ENCODE measurements at places on chromosomes 5 and 9.

- DNase-seq = no peak
Measured at GRCh38 chr5:170565072-170565471, 61.3 kb downstream of the KCNIP1 start.

DNA sequence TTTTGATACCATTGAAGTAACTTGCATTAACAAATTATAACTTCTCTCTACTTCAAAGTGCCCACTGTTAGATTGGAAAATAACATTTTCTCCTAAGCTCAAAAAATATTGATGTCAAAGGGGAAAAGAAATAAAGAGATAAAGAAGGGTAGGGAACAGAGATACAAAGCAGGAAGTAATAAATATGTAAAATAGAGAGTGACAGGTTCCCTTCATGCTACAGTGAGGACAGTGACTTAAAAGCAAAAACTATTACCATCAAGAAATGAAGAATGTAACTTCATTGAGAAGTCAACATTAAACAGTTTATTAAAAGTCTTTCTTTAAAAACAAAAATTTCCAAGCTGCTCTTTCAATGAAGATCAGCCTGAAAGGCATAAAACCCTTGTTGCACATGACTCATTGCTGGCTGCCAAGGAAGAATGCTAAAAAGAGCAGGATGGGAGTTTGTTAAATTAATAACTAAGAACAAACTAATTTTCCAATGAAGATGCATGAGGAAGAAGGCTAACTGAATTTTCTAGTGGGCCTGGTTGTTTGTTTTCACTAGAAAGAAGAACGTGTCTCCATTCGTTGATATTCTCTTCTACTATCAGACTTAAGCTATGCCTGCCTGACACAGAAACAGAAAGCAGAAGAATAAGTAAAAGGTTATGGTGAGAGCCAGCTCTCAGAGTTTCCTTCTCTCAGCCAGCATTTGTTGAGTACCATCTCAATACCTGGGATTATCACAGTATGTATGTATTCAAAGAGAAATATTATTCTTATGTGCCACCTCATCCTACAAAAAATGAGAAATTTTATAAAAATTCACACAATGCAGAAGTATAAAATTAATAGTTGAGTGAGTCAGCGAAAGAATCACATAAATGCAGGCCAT is 197.8 kb upstream of the NREP start:
- DNase-seq = no peak

DNA sequence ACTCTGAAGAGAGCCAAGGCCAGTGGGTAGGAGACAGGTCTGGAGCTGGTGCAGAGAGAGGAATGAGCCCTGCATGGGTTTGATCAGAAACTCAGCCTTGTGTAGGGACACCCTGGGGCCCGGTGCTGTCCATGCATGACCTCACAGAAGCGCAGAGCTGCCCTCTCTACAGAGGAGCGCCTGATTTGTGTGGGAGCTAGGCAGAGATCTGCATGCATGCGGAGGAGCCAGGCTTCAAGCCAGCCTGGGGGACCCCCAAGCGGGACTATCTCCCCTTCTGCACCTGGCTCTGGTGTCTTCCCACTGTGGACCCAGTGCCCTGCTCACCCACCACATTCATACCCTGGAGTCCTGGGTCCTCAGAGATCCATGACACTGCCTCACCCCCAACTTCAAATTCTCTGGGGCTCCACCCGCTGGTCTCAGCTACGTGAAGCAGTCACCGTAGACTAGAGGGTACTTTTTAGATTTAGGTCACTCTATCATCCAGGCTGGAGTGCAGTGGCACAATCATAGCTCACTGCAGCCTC is 2.6 kb upstream of the LCN2 start:
- DNase-seq = no peak

GRCh38 chr5:88824892-88825583 is 57.9 kb downstream of the MEF2C start:
- no peak for DNase-seq

GRCh38 chr9:17669206-17669605 is 90.3 kb downstream of the SH3GL2 start:
- no peak for DNase-seq

DNA sequence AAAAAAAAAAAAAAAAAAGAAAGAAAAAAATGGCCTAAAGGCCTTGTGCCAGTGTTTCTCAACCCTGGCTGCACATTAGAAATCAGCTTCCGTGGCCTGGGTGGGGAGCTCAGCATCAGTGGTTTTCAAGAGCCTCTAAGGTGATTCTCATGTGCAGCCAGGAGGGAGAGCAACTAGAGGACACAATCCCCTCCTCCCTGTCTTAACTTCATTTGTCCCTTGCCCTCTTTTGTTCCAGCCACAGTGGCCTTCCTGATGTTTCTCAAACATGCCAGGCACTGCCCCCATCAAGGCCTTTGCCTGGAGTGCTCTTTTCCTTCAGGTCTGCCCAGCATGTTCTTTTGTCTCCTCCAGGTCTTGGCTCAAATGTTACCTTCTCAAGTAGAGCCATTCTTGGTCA is 42.4 kb downstream of the HOMER1 start:
- no peak for DNase-seq

- no peak for DNase-seq
Measured at GRCh38 chr5:10478436-10478835, 36.8 kb downstream of the ROPN1L start.

DNA sequence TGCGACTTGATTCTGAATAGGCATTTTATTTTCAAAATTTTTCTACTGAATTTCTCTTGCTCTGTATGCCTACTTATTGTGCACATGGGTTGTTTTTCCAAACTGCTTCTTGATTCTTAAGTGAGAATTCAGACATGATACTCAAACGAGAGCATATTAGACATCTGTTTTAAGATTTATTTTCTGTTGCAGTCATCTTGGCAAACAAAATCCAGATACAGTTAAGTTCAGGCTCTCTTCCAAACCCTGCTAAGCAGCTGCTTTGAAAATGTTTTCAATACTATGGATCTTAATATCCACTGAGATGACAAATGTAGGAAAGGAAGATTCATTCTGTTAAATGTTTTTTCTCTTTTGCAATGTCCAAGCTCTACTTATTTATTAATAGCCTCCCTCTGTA is 4.5 kb downstream of the TMEM215 start:
- DNase-seq = no peak

DNA sequence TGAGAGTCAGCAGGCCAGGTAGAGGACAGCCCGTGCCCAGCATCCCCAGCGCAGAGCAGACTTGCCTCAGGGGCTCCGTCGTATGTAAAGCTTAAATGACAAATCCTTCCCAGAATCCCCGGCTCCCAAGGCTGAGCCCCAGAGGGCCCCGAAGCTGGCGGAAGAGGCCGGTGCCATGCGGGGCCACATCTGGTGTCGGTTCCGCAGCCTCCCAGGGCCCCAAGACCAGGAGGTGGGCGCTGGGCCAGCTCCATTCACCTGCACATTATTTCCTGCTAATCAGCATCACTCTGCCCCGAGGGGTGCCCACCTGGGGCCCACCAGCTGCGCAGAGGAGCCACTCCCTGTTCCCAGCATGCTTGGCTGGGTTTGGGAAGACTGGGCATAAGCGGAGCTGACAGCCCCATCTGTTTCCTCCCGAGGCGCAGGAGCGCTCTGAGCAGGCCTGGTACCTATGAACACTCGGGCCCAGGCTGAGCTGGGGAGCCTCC is 124.0 kb upstream of the PPP1R26 start:
- DNase-seq = no peak

DNA sequence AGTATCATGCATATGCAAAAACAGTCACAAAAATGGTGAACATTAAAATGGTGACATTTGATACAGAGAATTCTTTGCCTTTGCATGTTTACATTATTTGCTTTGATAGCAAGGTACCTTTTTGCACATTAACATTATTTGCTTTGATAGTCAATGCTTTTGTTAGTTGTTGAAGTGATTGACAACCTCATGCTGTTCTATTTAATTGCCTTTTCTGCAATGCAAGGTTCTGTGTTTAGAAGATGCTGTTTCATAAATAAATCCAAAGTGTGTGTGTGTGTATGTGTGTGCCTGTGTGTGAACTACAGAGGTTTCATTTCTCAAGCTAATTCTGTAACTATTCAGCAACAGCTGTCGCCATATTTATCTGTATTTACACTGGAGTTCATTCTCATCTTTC is 668.7 kb downstream of the NR2F1-AS1 start:
- no peak for DNase-seq

- no peak for DNase-seq
Measured at GRCh38 chr5:140106101-140106500, 7.8 kb upstream of the PURA start.

- no peak for DNase-seq
Measured at GRCh38 chr9:76697554-76697953, 66.7 kb upstream of the PCA3 start.

DNA sequence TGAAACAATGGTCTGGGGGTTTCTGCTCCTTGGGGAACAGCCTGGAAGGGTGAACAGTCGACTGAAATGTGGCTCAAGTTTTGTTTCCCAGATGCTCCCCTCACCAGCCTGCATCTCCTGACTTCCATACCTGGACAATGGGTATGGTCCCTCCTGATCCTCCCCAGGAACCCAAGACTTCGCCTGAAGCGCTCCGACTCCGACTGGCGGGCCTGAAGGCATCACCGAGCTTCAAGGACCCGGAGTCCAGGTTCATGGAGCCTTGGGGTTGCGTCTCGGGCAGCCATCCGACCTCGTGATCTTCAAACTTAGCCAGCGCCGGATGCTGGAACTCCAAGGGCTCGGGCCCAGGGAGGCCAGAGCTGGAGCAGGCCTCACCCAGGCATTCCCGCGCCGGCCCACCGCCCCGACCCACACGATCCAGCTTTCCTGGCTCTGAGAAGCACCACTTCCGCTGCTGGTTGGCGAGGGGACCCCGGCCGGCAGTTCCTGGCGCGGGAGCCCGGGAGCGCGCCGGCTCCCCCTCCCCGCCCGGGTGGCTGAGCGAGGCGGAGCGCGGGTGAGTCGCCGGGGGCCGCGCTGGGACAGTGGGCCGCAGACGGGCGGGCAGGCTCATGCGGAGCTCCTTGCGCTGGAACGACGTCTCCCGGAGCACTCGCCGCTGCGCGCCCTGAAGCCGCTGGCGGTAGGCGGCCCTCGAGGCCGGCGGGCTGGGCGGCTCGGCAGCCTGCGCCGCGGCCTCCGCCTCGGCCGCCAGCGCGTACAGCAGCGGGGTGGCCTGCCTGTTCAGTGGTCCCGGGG is 5.2 kb downstream of the SHROOM1 start:
- no peak for DNase-seq

DNA sequence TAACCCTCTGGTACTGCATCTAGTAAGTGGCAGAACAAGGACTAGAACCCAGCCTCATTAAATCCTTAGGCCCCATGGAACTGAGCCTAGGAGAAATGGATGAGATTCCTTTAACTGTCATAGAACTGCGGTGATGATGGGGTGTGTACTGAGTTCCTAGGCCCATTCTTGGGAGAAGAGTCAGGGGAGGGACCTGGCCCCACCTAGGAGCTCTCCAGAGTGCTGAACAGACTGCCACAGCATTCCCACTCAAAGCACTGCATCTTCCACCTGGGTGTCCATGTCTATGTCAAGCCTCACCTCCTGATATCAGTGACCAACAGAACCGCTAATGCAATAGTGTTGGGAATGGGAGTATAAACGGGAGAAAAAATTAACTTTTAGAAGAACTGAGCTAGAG is 36.6 kb downstream of the TTLL11 start:
- no peak for DNase-seq

GRCh38 chr5:146165903-146166302 is 16.5 kb downstream of the LARS1 start:
- DNase-seq = no peak

DNA sequence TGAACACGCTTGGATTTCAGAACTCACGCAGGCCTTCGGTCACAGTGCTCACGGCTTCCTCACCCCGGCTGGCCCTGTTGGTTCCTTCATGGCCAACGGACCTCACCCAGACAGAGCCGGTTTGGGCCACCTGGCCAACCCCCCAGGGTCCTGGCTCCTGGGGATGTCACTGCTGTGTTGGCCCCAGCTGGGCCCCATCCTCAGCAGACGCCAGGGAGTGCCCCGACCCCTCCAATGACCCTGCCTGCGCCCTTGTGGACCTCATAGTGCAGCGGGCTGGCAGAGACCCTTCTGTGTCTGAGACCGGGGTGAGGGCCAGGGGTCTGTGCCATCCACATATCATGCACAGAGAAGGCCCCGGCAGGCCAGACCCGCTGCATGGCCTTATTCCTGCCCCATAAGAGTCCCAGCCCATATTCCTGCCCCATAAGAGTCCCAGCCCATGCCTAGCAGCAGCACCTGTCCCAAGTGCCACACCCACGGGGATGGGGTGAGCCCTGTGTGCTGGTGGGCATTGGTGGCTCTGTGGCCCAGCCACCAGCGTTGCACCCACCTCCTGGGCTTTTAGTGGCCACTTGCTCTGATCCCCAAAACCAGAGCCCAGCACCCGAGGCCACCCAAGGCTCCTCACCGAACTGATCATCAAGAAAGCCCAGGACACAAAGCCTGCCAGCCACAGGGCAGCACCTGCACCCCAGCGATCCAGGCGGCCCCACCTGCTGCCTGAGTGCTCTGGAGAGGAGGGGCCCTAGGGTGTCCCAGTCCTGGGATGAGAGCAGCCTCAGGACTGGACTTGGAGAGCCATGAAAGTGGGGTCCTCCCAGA is 1.3 kb upstream of the LPCAT1 start:
- DNase-seq = no peak

DNA sequence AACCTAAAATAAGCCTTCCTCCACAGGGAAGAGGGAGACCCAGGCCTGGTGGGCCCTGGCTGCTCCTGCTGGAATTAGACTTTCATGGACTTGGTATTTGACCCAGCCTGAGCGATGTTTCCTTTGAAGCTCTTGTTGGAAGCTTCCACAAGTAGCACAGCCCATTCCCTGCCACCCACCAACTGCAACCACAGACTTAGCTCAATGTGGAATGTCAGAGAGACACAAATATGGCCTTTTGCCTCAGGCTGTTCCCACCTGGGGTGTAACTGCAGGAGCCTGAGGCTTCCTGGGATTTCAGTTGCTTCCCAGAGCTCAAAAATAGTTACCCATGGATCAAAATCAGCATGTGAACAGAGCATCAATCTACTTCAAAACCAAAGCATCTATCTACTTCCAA is 70.3 kb upstream of the LHFPL2 start:
- no peak for DNase-seq

DNA sequence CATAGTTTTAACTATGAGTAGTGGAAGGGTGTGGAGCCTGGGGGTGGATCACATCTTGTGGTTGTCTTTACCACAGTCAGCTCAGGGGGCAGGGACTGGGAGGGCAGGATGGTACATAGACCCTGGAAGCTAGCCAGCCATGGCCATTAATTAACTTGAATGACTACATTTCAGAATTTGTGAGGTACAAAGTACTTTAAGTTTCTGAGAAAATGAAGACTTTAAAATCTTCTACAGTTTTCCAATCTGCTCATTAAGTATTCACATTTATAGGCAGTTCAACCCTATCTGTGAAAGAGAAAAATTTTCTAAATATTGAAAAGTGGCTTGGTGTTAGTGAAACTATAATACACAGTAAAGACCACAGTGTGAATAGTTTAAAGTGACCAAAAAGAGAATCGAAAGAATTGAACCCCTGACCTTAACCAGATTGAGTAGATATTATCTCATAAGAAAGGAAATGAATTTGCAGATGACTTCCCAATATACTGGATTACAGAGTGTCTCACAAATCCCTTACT is 234.2 kb upstream of the MEF2C start:
- no peak for DNase-seq

- no peak for DNase-seq
Measured at GRCh38 chr9:17824191-17824590, 245.3 kb downstream of the SH3GL2 start.

GRCh38 chr5:104914536-104915070 is 1352.0 kb upstream of the NUDT12 start:
- DNase-seq = no peak

All from CMK (cell line).